Neural crest cell (in vitro differentiated cells): ENCODE measurements at places on chromosomes 2 and 18.

- no peak overlapping the region for H3K27ac ChIP-seq
- peaks cover 8% of the 10 kb centered on the region for H3K4me1 ChIP-seq
- H3K4me3 ChIP-seq, result no peak overlapping the region
- DNase-seq, result no peak
- H3K36me3 ChIP-seq, result no peaks in the 10 kb centered on the region
- no peaks in the 10 kb centered on the region for H3K27me3 ChIP-seq
Observed at GRCh38 chr2:48430528-48431094, 99.3 kb upstream of the STON1 start.

DNA sequence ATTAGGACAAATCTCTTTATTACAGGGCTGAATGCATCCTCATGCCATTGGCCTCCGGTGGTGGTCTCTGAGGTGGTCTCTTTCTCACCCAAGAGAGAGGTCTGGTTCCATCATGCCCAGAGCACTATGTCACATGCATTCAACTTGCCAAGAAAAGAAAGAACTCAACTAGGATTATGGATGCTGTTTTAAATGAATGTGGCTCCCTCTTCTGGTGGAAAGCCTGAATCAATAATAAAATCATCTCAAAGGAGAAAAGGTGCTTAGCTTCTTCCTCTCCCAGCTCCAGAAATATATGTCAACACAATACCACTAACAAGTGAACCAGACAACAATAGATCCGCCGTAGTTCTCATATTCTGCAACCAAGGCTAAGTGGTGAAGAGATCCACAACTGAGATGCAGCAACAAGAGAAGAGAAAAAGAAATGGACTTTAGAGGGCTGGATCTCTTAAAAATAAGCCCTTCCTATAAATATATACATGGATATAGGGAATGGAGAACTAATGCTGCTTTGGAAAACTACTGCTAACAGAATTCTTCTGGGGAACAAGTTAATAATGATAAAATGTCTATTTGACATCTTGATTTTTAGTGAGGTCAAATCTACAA lies 396.8 kb downstream of the NCKAP5 start:
- H3K27me3 ChIP-seq, result no peaks in the 10 kb centered on the region
- no peaks in the 10 kb centered on the region for H3K36me3 ChIP-seq
- no peak overlapping the region for H3K27ac ChIP-seq
- peak; percentile 36 for DNase-seq

GRCh38 chr2:225100856-225101294 lies 58.6 kb upstream of the DOCK10 start:
- no peaks in the 10 kb centered on the region for H3K36me3 ChIP-seq
- H3K4me1 ChIP-seq, result no peaks in the 10 kb centered on the region
- no peaks in the 10 kb centered on the region for H3K27me3 ChIP-seq
- no peak overlapping the region for H3K4me3 ChIP-seq
- no peak for DNase-seq

GRCh38 chr2:134352844-134353243 lies 99.0 kb downstream of the MGAT5 start:
- H3K27me3 ChIP-seq, result no peaks in the 10 kb centered on the region
- H3K4me1 ChIP-seq, result no peaks in the 10 kb centered on the region
- peaks cover 4% of the 10 kb centered on the region for H3K36me3 ChIP-seq
- DNase-seq, result no peak

DNA sequence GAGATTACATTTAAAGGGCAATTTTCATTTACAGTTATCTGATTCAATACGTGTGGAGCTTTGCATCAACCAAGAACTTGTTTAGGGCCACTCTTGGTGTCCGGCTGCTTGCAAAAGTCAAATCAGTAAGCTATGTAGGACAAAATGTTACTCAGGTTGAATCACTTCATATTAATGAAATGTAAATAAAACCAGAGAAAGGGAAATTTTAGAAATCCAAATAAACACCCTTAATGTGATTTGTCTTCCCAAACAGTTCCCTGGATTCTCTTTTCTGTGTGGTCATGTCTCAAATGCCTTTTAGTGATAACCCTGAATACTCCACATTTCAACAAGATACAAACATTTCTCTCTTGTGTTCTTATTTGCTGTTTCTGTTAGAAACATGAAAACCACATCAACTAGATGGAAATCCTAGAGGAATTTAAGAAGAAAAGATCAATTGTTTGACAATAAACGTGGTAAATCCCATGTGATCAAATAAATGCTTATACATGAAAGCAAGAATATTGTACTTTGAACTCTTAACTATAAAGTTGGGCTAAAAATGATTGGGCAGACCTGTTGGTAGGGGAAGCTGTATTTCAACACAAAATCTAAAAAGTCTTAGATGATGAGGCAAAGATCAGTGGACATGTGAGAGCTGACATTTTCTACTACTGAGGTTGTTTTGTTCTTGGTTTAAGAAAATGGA lies 101.3 kb downstream of the CDC42EP3 start:
- no peak for DNase-seq
- H3K4me1 ChIP-seq, result no peaks in the 10 kb centered on the region
- no peak overlapping the region for H3K4me3 ChIP-seq
- peaks cover 2% of the 10 kb centered on the region for H3K36me3 ChIP-seq
- no peaks in the 10 kb centered on the region for H3K27me3 ChIP-seq

DNA sequence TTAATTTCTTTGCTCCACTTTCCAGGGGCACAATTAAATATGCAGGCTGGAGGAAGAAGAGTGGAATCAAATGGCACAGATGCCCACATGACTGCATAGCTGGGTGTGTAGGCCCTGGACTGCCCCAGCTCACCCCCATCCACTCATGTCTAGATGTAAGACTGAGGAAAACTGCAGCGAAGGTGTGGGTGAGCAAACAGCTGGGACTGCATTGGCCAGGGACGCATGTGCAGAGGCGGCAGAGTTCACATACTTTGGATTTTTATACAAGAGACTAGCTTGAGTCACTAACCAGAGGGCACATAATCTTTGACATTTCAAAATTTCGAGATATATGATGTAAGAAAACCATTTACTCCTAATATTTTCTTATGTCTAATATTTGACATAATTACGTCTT lies 60.1 kb downstream of the SPIRE1 start:
- no peaks in the 10 kb centered on the region for H3K36me3 ChIP-seq
- no peak overlapping the region for H3K27ac ChIP-seq
- no peak overlapping the region for H3K4me3 ChIP-seq
- no peak for DNase-seq

GRCh38 chr18:77379976-77380509 lies 130.4 kb downstream of the GALR1 start:
- peaks cover 10% of the 10 kb centered on the region for H3K27me3 ChIP-seq
- no peak overlapping the region for H3K4me3 ChIP-seq
- H3K4me1 ChIP-seq, result peaks cover 7% of the 10 kb centered on the region
- H3K36me3 ChIP-seq, result no peaks in the 10 kb centered on the region

- no peak for DNase-seq
- H3K27ac ChIP-seq, result no peak overlapping the region
- peaks cover 10% of the 10 kb centered on the region for H3K4me1 ChIP-seq
- no peaks in the 10 kb centered on the region for H3K36me3 ChIP-seq
Observed at GRCh38 chr18:59655676-59656075, 41.5 kb downstream of the CCBE1 start.

- no peak for DNase-seq
- no peak overlapping the region for H3K27ac ChIP-seq
- no peaks in the 10 kb centered on the region for H3K36me3 ChIP-seq
- H3K4me1 ChIP-seq, result peaks cover 5% of the 10 kb centered on the region
Observed at GRCh38 chr18:57749604-57749970, 53.5 kb downstream of the ATP8B1 start.

- H3K27ac ChIP-seq, result no peak overlapping the region
- no peaks in the 10 kb centered on the region for H3K36me3 ChIP-seq
- H3K27me3 ChIP-seq, result no peaks in the 10 kb centered on the region
- H3K4me1 ChIP-seq, result peaks cover 48% of the 10 kb centered on the region
- H3K4me3 ChIP-seq, result peak overlapping the region; percentile 72
Observed at GRCh38 chr2:57758686-57759085, 287.9 kb upstream of the VRK2 start.

DNA sequence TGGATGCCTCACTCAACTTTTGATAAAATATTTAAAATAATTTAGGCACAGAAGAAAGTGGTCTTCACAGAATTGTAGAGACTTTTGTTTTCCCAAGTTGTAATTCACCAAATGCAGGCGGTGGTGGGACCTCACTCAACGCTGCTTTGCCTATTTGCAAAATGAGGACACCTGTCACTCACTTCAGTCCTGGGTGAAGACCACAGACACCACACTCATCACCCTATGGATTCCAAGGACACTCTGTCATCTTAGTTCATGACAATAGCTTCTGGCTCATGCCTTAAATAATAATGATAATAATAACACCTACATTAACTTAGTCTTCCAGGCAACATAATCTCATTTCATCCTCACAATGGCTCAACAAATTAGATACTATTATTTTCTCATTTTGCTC lies 234.4 kb downstream of the RNF152 start:
- peaks cover 7% of the 10 kb centered on the region for H3K4me1 ChIP-seq
- no peaks in the 10 kb centered on the region for H3K36me3 ChIP-seq

DNA sequence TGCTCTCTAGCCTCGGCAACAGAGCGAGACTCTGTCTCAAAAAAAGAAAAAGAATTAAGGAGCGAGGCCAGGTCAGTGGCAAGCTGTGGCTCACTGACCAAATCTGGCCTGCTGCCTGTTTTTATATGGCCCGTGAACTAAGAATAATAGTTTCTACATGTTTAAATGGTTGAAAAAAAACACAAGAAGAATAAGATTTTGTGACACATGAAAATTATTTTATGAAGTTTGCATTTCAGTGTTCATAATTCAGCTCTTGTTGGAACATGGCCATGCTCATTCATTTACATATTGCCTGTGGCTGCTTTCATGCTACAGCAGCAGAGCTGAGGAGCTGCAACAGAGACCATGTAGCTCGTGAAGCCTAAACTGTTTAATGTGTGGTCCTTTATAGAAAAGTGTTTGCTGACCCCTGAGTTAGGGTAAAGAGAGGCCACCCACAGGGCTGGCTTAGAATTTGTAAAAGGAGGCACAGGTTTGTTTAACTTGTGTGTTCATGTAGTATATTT lies 59.5 kb downstream of the MFSD6 start:
- H3K27me3 ChIP-seq, result no peaks in the 10 kb centered on the region
- no peak overlapping the region for H3K4me3 ChIP-seq
- no peak for DNase-seq
- peaks cover 20% of the 10 kb centered on the region for H3K4me1 ChIP-seq

GRCh38 chr2:71619230-71619741 lies 165.9 kb downstream of the DYSF start:
- H3K36me3 ChIP-seq, result no peaks in the 10 kb centered on the region
- H3K4me1 ChIP-seq, result no peaks in the 10 kb centered on the region
- no peak overlapping the region for H3K27ac ChIP-seq
- no peak overlapping the region for H3K4me3 ChIP-seq

DNA sequence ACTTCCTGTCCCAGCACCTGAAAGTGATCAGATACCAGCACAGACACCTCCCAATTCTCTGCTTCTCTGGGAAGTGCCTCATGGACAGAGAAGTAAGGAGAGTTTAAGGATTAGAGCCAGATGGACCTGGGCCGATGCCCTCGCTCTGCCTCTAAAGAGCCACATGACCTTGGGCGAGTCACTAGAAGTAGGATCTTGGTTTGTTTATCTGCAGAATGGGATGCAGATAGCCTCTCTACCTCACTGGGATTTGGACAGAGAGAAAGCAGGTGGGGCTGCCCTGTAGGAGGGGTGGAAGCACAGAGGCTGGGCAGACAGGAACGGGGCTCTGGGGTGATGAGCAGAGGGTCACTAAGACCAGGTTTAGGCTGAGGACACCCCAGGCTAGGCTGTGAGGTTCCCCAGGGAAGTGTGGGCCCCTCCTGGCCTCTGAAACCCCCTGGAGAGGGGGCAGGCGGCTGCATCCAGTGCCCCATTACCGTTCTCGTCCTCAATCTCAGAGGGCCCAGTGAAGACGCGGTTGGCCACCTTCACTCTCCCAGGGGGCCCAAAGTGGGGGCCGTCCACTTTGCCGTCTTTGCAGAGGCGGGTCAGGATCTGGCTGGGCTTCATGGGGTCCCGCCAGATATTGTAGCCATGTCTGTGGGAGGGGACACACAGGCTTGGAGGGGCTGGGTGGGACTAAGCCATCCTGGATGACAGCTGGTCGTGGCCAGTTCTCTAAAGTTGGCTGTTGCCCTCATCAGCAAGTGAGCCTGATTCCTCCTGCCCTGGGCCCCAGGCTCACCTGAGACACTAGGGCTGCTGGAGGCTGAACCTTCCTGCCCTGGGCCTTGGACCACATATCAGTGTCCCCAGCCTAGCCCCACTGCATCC lies 13.3 kb downstream of the OTOF start:
- H3K36me3 ChIP-seq, result no peaks in the 10 kb centered on the region
- no peak for DNase-seq
- H3K27me3 ChIP-seq, result no peaks in the 10 kb centered on the region
- H3K27ac ChIP-seq, result no peak overlapping the region
- no peak overlapping the region for H3K4me3 ChIP-seq
- H3K4me1 ChIP-seq, result peaks cover 3% of the 10 kb centered on the region

DNA sequence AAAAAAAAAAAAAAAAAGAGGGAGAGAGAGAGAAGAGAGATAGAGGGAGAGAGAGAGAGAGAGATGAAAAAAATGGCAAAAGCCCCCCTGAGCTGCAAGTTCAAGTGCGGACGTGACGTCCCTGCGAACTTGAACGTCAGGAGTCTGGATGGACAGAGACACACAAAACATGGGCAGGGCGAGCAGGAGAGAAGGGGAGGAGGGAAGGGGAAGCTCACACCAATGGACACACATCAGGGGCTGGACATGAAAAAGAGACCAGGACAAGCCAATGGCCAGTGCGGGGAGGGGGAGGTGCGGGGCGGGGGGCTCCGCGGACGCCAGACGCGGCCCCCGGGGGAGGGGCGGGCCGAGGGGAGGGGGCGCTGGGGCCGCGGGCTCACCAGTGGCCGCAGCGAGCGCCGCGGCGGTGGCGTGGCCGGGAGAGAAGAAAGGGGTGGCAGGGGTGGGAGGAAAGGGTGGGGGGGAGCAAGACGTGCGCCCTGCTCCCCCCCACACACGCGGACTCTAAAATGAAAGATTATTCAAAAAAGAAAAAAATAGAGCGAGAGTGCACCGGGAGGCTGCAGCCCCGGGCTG lies at the start of gene BCL11A:
Gene BCL11A (minus strand): TSS at position 160 of the 579 bp plus-strand sequence. CDS start 384 bp downstream, outside the sequence.
- DNase-seq, result peak; percentile 61
- H3K27me3 ChIP-seq, result peaks cover 97% of the 10 kb centered on the region
- H3K4me1 ChIP-seq, result peaks cover 46% of the 10 kb centered on the region
- H3K36me3 ChIP-seq, result no peaks in the 10 kb centered on the region

DNA sequence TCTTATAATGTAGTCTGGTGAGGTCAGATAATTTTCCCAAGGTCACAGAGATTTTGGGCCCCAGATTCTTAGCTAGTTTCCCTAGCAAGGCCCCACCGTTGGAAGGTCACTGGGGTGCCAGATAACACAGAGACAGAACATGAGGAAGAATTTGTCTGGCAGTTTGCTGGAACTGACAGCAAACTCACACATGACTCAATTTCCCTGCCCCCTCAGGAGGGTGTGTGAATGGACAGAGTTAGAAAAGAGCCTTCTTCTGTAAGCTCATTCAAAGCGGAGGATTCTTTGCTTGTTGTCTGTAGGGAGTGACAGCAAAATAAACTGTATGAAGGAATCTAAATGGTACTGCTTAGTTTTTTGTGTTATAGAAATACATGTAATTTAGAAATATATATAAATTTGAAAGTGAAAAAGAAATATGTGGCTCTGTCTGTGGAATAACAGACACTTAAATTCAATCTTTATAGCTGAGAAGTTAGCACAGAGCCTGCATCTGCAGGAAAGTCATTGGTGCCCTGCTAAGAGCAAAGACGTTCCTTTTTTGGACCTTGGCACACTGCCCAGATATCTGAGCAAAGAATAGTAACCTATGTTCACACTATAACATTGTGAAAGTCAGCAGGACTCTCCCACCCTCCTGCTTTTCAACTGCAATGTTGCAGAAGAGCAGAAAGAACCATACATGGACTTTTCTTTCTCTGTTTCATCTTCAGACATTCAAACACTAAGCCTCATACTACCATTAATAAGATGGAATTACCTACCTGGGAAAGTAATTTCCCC lies 2.1 kb downstream of the MDH1 start:
- H3K4me1 ChIP-seq, result peaks cover 36% of the 10 kb centered on the region
- H3K27me3 ChIP-seq, result peaks cover 8% of the 10 kb centered on the region
- DNase-seq, result no peak
- no peak overlapping the region for H3K27ac ChIP-seq
- H3K4me3 ChIP-seq, result peak overlapping the region; percentile 96
